Peyer's patch (tissue), 4 donors: ENCODE measurements at places on chromosomes 1 and 21.
A peak's percentile ranks its signal among the peaks of the same experiment; 100 is the strongest.

- DNase-seq: no peak
- H3K4me3 ChIP-seq: peak overlapping the region; percentile 82
- peaks cover 30% of the 10 kb centered on the region for H3K4me1 ChIP-seq
Observed at GRCh38 chr1:206471415-206471801, 1.1 kb downstream of the IKBKE start.

DNA sequence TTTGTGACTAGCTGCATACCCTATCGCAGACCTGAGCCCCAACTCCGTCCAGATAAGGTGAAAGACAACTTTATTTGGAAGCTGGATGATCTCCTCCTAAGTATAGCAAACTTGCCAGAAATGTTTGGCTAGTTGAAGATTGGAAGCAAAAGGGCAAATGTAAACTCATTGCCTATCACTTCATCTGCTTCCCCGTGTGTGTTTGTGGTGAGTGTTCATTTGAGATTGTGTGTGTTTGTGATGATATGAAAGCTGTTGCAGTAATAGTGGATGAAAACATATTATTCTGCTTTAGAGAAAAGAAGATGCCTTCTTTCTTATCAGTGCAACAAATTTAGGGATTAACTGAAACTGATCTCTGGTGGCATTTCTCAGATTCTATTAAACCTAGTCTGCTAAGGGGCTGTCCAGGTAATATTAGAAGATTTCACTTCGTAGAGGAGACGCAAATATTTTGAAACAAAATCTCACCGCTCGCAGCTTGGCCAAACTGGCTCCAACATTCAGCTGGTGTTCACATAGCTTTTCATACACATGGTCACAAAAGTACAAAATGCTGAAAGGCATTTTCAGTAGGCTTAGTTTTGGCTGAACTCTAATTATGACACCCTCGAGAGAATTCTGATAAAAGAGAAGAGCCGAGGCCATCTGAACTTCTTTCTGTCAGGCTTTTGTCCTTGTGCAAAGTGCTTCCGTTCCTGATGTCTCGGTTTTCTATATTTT lies 1.1 kb downstream of the TBX19 start:
- no peaks in the 10 kb centered on the region for H3K27me3 ChIP-seq
- no peak overlapping the region for H3K4me3 ChIP-seq
- H3K4me1 ChIP-seq: no peaks in the 10 kb centered on the region
- H3K27ac ChIP-seq: no peak overlapping the region
- DNase-seq: no peak
- H3K36me3 ChIP-seq: no peaks in the 10 kb centered on the region

DNA sequence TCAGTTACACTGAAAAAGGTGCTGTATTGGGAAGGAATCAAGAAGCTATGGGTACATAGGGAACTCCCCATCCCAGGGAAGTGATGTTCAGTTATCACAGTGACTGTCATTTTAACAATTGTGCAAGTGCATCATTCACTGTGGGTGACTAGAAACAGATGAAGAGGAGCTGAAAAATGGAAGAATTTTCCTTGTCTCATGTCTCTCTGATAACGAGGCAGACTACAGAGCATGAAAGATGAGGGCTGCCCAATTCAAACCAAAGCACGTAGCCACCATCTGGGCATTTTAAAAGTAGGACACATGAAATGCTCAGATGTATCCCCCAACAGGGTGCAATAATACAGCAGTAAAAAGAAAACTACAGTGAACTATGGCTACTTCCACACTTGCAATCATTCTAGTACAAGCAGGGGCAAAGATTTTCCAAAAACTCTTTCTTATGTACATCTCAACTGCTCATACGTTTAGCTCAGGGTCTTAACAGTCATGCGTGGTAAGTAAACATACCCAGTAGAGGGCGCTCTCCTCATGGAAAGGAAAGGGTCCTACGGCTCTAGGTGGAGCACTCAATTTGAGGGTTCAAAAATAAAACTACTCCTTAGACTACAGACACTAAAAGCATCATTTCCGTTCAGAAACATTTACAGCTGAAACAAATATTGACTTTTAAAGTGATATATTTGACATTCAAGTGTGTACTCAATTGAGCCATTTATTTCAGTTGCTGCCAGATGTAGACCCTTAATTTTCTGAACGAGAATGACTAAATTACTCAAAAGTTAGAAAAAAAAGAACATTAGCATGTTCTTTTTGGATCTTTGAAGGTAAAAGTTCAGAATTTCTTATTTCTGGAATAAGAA lies 143.2 kb downstream of the KCTD3 start:
- no peak for DNase-seq
- H3K27me3 ChIP-seq: no peaks in the 10 kb centered on the region
- H3K4me3 ChIP-seq: no peak overlapping the region
- H3K27ac ChIP-seq: no peak overlapping the region
- H3K36me3 ChIP-seq: no peaks in the 10 kb centered on the region
- no peaks in the 10 kb centered on the region for H3K4me1 ChIP-seq

DNA sequence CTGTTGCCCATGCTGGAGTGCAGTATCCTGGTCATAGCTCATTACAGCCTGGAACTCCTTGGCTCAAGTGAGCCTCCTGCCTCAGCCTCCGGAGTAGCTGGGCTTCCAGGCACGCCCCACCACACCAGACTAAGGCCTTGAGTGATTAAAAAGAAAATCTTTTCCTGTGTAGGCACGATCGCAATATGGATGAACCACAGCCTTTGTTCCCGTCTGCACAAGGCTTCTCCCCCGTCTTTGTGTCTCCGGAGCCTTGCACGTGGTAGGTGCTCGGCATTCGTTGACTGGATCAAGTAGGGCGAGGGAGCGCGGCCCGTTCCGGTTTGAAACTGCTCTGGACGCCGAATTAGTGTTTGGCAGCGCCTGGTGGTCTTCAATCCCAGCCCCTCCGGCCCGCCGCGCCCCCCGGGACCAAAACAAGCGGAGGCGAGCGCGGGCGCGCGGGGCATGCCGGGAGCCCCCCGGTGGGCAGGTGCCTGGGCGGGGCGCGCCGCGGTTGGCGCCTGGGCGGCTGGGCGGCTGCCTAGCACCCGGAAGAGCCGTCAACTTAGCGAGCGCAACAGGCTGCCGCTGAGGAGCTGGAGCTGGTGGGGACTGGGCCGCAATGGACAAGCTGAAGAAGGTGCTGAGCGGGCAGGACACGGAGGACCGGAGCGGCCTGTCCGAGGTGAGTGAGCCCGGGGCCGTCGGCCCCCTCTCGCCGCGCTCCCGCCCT lies at the start of gene SFT2D2:
TSS of gene SFT2D2 (plus strand) at position 529 of the 715 bp plus-strand sequence. CDS start at position 605, 76 bp downstream.
- H3K4me3 ChIP-seq: peak within 1 kb of the TSS; percentile 83
- no peaks in the 10 kb centered on the region for H3K27me3 ChIP-seq
- peak; percentile 88 for DNase-seq
- peak within 1 kb of the TSS; percentile 77 for H3K27ac ChIP-seq

- H3K36me3 ChIP-seq: no peaks in the 10 kb centered on the region
- H3K4me1 ChIP-seq: no peaks in the 10 kb centered on the region
- DNase-seq: no peak
- no peak overlapping the region for H3K27ac ChIP-seq
- H3K27me3 ChIP-seq: no peaks in the 10 kb centered on the region
Observed at GRCh38 chr1:46412893-46413595, 18.9 kb downstream of the FAAH start.

GRCh38 chr1:161399257-161399998 lies 31.8 kb upstream of the CFAP126 start:
- H3K36me3 ChIP-seq: no peaks in the 10 kb centered on the region
- H3K4me3 ChIP-seq: peak overlapping the region; percentile 61
- peak overlapping the region; percentile 98 for H3K27ac ChIP-seq
- DNase-seq: peak; percentile 96
- H3K4me1 ChIP-seq: peaks cover 15% of the 10 kb centered on the region

DNA sequence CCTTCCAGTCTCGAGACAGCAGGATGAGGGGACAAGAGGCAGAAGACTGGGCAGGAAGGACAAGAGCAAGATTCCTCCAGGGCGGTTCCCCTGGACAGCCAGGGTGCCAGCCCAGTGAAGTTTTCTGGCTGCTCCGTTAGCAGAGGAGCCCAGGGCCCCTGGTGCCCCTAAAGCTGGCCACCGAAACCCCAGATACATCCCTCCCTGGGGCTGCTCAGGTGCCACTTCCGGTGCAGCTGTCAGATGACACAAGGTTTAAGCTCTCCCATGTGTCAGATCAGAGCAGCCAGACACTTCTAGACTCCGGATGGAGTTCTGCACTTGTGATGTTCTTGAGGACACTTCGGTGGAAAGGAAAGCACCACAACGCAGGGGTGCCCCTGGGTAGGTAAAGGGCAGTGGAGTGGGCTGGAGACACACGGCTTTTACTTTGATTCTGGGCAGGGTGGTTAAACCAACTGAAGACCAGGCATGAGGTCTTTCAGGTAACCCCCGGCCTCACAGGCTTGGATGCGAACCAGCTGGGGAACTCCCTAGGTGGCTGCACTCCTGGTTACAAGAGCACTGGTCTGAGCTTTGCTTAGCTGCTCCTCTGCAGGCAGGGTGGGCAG lies 85.7 kb downstream of the ITPKB start:
- peaks cover 8% of the 10 kb centered on the region for H3K36me3 ChIP-seq
- H3K4me3 ChIP-seq: no peak overlapping the region
- H3K27ac ChIP-seq: no peak overlapping the region
- no peaks in the 10 kb centered on the region for H3K27me3 ChIP-seq
- no peak for DNase-seq
- H3K4me1 ChIP-seq: peaks cover 44% of the 10 kb centered on the region

- H3K27me3 ChIP-seq: no peaks in the 10 kb centered on the region
- no peak for DNase-seq
- no peaks in the 10 kb centered on the region for H3K4me1 ChIP-seq
- H3K27ac ChIP-seq: no peak overlapping the region
- no peak overlapping the region for H3K4me3 ChIP-seq
Observed at GRCh38 chr1:1259540-1259939, 13.0 kb upstream of the C1QTNF12 start.

DNA sequence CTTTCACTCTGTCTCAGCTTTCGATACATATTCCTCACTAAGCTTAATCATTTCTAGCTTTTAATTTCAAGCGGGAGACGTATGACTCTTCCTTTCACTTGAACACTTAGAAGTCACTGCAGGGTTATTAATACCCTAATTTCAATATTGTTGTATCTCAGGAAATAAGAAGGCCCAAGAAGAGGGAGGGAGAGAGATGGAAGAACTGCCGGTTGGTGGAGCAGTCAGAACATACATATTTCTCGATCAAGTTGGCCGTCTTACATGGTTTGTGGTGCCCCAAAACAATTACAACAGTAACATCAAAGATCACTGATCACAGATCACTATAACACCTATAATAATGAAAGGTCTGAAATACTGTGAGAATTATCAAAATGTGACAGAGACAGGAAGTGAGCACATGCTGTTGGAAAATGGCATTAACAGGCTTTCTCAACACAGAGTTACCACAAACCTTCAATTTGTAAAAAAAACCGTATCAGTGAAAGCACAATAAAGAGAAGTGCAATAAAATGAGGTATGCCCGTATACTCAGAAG lies 145.4 kb upstream of the HP1BP3 start:
- H3K36me3 ChIP-seq: no peaks in the 10 kb centered on the region
- no peak overlapping the region for H3K4me3 ChIP-seq
- no peak overlapping the region for H3K27ac ChIP-seq

- H3K27ac ChIP-seq: no peak overlapping the region
- no peaks in the 10 kb centered on the region for H3K36me3 ChIP-seq
- H3K27me3 ChIP-seq: no peaks in the 10 kb centered on the region
- DNase-seq: peak; percentile 26
- no peak overlapping the region for H3K4me3 ChIP-seq
Observed at GRCh38 chr1:17339521-17339920, 31.5 kb downstream of the PADI4 start.

DNA sequence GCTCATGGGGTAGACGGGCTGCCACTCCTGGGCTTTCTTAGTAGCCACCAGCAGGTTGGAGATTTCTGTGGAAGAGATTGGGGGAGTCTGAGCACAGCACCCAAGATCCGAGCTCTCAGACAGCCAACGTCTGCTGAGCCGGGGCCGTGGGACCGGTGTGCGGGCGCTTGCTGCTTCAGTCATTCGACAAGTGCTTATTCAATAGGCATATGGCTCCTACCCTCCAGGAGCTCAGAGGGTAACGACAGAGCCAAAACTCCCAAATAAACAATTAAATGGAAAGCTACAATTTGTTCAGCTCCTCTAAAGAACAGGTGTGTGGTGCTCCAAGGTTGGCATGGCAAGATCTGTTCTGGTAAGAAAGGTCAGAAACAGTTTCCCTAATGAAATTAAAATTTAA lies 106.0 kb downstream of the RAVER2 start:
- H3K4me1 ChIP-seq: no peaks in the 10 kb centered on the region
- H3K36me3 ChIP-seq: no peaks in the 10 kb centered on the region
- H3K4me3 ChIP-seq: no peak overlapping the region
- DNase-seq: no peak
- no peaks in the 10 kb centered on the region for H3K27me3 ChIP-seq

- no peaks in the 10 kb centered on the region for H3K4me1 ChIP-seq
- no peak for DNase-seq
- no peak overlapping the region for H3K27ac ChIP-seq
- H3K27me3 ChIP-seq: no peaks in the 10 kb centered on the region
Observed at GRCh38 chr1:7120863-7121621, 335.8 kb downstream of the CAMTA1 start.

GRCh38 chr1:65880611-65881010 lies 87.9 kb downstream of the PDE4B start:
- H3K4me1 ChIP-seq: no peaks in the 10 kb centered on the region
- no peaks in the 10 kb centered on the region for H3K27me3 ChIP-seq
- H3K4me3 ChIP-seq: no peak overlapping the region
- H3K36me3 ChIP-seq: no peaks in the 10 kb centered on the region

GRCh38 chr1:32127409-32128198 lies 19.7 kb downstream of the KPNA6 start:
- no peaks in the 10 kb centered on the region for H3K36me3 ChIP-seq
- no peak overlapping the region for H3K27ac ChIP-seq
- no peak for DNase-seq
- H3K4me1 ChIP-seq: peaks cover 7% of the 10 kb centered on the region
- no peak overlapping the region for H3K4me3 ChIP-seq

- no peaks in the 10 kb centered on the region for H3K27me3 ChIP-seq
- no peak for DNase-seq
- no peak overlapping the region for H3K27ac ChIP-seq
- no peaks in the 10 kb centered on the region for H3K36me3 ChIP-seq
- H3K4me1 ChIP-seq: no peaks in the 10 kb centered on the region
Observed at GRCh38 chr1:216958569-216958968, 235.3 kb upstream of the ESRRG start.

DNA sequence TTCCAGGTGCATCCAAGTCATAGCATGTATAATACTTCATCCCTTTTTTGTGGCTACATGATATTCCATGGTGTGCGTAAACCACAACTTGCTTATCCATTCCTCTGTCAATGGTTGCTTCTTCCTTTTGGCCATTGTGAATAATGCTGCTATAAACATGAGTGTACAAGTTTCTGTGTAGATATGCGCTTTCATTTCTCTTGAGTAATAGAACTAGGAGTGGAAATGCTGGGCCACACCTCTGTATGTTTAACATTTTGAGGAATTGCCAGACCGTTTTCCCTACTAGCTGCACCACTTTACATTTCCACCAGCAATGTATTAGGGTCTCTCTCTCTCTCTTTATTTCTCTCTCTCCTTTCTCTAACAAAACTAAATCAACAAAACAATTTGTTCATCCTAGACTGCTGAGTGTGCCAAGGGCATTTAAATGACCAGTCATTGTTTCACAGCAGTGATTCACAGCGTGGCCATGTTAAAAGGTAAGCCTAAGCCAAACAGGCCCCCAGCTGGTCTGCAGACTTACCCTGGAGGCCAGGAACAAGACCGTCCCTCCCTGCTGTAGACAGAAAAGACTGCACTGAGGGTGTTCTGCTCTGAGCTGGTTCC lies 53.2 kb upstream of the LYST start:
- no peak for DNase-seq
- no peak overlapping the region for H3K4me3 ChIP-seq
- peak overlapping the region; percentile 9 for H3K27ac ChIP-seq
- no peaks in the 10 kb centered on the region for H3K27me3 ChIP-seq
- no peaks in the 10 kb centered on the region for H3K36me3 ChIP-seq
- no peaks in the 10 kb centered on the region for H3K4me1 ChIP-seq
